Mesothelial cell of epicardium (in vitro differentiated cells): ENCODE measurements at places on chromosomes 12 and 14. TPM values are rescaled to one million over a fixed set of nuclear protein-coding genes. Genes with fewer than 3 reads are reported as not detected.

CLECL1 gene
- not detected in 3 replicates for total RNA-seq

OASL gene
- 0.11 TPM in 1 of 3 replicates, not detected in the others for total RNA-seq

TMEM253 gene
- 1.3 to 1.9 TPM (median 1.6 TPM) in 3 replicates for total RNA-seq

TRAFD1 gene
- total RNA-seq = 35.0 to 36.5 TPM (median 36.1 TPM) in 3 replicates

KLRG1 gene
- 2.0 to 2.2 TPM (median 2.0 TPM) in 3 replicates for total RNA-seq

CABP1 gene
- 0.43 to 1.1 TPM (median 0.55 TPM) in 3 replicates for total RNA-seq

SYCP3 gene
- total RNA-seq = 0.14 to 0.16 TPM (median 0.16 TPM) in 3 replicates

PSEN1 gene
- total RNA-seq = 56.6 to 60.9 TPM (median 59.9 TPM) in 3 replicates

FGF23 gene
- not detected in 3 replicates for total RNA-seq

DNA sequence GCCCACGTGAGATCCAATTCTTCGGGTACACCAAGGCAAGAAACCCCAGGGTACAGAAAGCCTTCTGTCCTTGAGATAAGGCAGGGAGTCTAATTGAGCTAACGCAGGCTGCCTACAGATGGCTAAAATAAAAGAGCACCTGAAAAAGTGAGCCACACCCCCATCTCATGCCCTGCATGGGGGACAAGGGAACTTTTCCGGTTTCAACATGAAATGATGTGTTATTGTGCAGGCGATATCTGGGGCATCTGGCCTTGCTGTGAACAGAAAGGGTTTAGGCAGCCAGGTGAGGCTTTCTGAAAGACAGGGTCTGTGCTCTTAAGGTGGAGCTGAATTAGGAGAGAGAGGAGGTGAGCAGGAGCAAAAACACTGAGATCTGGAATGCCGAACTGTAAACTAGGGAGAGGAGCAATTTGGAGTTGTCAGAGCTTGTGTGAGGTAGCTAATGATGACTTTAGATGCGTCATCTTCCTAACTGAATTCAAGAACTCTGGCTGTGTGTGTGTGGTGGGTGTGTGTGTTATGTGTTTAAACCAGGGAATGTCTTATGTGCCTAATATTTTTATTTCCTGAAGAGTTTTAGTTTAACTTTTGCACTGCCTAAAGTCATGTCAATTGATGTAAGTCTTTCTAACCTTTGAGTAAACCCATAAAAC, 20.1 kb upstream of the LDHB start:
- no peak for DNase-seq

DNA sequence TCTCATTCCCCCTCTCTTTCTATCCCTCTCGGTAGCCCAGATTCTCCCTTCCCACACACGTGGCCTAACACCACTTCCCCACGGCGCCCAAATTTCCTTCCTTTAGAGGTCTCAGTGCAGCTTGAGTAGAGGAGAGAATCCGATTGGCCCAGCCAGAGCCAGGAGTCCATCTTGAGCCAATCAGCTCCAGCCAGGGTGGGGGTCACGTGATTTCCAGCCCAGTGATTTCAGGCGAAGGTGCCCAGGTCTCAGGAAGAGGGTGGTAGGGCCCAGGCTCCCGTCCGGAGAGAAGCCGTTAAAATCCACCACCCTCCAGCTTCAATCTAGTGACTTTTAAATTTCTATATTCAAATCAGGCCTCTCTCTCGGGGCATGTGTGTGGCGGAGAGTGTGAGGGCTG, 45.2 kb upstream of the MYL2 start:
- DNase-seq = no peak

DNA sequence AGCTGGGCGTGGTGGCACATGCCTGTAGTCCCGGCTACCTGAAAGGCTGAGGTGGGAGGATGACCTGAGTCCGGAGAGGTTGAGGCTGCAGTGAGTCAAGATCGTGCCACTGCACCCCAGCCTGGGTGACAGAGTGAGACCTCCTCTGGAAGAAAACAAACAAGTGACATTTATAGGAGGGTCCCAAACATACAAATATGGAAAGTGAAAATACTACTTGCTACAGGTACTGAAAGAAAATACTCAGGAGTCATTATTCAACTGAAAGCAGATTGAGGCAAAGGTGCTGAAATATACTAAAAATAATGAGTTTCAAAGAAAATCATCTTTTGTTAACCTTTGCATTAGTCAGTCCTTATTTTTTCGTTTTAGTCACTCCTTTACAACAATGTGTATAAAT, 53.5 kb downstream of the ETV6 start:
- no peak for DNase-seq

DNA sequence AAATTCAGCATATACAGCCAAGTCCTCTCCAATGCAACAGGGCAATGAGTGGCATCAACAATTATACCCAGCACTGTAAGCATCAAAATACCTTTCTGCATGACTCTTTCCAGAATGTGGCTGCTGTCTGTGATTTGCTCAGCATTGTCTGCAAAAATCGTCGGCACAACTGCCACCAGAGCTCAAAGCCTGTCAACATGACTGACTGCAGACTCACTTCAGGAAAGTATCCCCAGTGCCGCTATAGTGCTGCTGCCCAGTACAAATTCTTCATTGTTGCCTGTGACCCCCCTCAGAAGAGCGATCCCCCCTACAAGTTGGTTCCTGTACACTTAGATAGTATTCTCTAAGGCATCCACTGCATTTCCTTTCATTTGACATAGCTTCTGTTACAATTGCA, 735 bp downstream of the RNASE6 start:
- DNase-seq = no peak

DNA sequence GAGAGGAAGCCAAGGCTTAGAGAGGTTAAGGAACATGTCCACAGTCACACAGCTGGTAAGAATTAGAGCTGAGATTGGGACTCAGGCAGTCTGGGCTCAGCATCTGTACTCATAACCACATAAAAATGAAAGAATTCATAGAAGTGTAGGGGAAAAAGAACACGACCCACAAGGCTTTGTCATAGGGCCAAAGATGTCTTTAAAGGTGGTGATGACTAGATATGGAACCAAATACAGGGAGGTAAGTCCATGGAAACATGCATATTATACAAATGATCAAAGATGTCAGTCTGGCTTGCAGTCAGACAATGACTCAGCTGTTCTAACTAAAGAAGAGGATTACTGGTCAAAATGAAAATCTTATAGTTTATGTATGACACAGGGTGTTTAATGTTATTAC, 7.2 kb upstream of the SSPN start:
- DNase-seq = no peak

DNA sequence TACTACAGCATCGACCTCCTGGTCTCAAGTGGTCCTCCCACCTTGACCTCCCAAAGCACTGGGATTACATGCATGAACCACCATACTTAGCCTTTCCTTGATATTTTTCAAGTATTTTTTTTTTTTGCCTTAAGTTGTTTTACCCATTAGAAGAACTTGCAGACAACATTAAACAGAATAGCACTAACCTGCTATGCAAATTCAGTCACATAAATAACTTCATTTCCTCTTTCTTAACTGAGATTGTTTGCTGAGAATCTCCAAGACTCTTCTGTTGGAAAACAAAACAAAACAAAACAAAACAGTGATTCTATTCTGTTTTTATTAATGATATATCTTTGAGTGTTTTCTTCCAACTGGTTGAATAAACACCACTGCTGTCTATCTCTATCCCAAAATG, 115.9 kb upstream of the IFNG-AS1 start:
- no peak for DNase-seq

DNA sequence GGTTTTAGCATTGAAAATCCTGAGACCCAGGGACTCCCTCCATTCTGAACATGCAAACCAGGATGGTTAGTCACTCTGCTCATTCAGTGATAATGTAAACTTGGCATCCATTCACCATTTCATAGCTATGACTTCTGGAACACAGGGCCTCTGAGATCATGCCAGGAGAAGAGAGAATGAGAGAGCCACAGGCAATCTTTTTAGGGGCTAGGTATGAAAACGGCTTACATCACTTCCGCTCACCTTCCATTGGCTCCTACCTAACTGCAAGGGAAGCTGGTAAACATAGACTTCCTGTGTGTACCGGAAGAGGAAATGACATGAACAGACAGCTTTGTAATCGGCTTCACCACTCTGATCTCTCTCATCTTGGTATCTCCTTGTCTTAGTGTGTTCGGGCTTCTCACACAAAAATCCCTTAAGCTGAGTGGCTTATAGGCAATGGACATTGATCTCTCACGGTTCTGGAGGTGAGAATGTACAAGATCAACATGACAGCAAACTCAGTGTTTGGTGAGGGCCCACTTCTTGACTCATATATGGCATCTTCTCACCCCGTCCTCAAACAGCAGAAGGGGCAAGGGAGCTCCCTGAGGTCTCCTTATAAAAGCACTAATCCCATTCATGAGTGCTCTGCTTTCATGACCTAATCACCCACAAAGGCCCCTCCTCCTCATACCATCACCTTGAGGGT, 465.9 kb upstream of the TBX3 start:
- DNase-seq = no peak

GRCh38 chr14:92984082-92984788, 61.3 kb downstream of the CHGA start:
- no peak for DNase-seq

- DNase-seq = no peak
Observed at GRCh38 chr14:56374421-56374820, 205.2 kb upstream of the TMEM260 start.

GRCh38 chr12:6198051-6198450, 2.1 kb upstream of the CD9 start:
- DNase-seq = no peak

DNA sequence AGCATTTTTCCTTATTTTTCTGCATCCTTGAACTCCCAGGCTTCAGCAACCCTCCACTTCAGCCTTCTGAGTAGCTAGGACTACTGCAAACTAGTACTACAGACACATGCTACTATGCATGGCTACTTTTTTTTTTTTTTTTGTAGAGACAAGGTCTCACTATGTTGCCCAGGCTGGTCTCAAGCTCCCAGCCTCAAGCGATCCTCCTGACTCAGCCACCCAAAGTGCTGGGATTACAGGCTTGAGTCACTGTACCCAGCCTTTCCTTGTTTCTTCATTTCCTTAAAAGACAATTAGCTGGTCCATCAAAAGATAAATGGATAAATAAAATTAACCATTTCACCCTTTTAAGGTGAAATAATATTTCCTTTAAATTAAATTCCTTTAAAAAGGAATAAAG, 205.8 kb downstream of the SPTSSA start:
- no peak for DNase-seq

- no peak for DNase-seq
Observed at GRCh38 chr14:51056421-51056820, 38.5 kb downstream of the TRIM9 start.

DNA sequence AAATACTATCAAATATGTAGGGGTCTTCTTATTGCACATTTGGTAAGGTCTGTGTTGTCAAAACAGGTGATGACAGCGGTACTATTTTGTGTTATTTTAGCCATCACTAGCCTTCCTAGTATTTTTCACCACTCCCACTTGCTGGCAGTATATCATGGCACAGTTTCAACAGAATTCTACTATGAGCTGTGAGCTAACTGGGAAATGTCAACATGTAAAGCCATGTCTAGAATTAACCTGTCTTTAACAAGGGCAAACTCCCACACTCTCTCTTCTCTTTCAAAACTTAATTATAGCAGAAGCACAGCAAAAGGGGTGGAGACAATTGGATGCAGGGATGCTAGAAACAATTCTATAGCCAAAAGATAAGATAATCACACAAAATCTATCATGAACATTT, 253.4 kb downstream of the PAX9 start:
- no peak for DNase-seq

DNA sequence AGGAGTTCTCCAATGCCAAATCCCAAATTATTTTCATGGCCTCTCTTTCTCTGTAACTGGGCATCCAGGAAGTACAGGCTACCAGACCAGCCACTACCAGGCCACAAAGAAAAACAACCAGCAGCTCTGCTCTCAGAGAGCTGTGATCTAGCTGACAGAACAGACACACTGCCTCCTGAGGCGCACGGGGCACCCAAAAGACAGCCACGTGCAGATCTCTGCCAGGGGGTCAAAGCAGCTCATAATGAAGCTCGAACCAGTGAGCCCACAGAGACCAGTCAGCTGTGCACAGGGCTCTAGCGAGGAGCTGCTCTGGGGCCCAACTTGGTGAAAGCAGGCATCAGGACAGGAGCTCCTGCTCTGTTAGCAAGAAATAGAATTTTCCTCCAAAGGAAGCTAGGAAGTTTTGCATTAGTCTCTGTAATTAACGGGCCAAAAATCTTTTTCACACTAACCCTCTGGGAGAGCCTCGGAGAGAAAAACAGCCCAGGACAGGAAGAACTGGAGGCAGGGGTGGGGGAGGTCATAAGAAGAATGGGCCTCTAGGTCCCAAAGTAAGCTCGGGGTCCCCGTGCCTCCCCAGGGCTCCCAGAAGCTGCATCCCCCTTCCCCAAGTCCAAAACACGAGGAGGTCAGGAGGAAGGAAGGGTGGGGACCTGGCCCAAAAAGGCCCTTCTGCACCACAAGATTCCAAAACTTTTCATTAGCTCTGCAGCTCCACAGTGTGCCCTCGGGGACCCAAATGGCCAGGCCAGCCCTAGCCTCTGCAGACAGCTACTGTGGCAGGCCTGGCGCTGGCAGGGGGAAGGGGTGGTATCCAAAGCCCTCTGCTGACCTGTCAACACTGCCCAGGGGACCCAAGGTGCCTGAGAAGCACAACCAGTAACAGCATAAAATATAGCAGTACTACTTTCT, 30.2 kb downstream of the ACTN1 start:
- no peak for DNase-seq

DNA sequence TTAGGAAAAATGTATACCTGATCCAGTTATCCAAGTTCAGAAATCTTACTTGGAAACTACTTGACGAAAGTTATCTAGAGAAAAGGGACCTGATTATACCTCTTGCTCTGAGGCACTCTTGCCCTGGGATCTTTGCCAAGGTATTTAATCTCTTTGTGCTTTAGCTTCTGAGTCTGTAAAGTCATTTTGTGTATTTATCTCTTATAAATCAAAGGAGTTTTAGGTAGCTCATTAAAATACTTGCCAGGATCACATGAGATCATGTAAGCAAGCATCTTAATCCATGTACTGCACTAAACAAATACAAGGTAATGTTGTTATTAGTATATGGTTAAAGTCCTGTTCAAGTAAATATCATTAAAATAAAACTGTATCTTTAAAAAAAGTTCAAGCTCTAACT, 147.5 kb downstream of the IPO8 start:
- DNase-seq = no peak

DNA sequence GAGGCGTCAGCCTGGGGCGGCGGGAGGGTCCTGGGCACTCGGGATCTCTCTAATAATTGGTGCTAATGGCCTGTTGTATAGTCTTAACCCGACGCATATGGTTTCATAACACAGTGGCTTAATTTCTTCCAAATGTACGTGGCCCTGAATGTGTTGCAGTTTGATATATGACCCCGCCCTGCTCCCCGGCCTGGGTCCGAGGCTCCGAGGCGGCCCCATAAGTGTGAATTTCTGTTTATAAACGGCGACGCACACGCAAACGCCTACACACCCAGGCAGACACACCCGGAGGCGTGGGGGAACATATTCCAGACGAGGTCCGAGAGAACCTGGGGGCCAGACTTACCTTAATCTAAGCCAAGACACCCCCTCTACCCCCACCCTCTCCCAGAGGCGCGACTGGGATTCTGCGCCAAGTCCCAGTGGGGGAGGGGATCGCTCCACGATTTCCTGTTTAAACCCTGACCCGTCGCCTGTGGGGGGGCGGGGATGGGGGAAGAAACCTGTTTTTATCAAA, 9.7 kb upstream of the HOXC6 start:
- DNase-seq = no peak
